Activated naive CD4-positive, alpha-beta T cell (primary cell): ENCODE measurements at places on chromosomes 13 and 19.

- peak; percentile 63 for DNase-seq
Observed at GRCh38 chr19:51473009-51473707, 5.2 kb upstream of the CEACAM18 start.

GRCh38 chr13:57675526-57675925, 44.0 kb downstream of the PCDH17 start:
- no peak for DNase-seq

DNA sequence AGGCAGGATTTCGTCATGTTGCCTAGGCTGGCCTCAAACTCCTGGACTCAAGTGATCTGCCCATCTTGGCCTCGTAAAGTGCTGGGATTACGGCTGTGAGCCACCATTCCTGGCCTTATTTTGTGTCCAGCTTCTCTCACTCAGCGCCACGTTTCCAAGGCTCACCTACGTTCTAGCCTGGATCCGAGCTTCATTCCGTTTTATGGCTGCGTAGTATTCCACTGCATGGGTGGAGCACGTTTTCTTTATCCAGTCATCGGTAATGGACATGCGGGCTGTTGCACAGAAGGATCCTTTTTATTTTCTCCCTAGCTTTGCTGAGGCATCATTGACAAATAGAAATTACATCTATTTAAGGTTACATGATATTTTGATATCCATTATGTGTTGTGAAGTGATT, 16.6 kb downstream of the ADGRL1 start:
- DNase-seq: no peak

- no peak for DNase-seq
Observed at GRCh38 chr13:66634384-66634783, 595.8 kb downstream of the PCDH9 start.

DNA sequence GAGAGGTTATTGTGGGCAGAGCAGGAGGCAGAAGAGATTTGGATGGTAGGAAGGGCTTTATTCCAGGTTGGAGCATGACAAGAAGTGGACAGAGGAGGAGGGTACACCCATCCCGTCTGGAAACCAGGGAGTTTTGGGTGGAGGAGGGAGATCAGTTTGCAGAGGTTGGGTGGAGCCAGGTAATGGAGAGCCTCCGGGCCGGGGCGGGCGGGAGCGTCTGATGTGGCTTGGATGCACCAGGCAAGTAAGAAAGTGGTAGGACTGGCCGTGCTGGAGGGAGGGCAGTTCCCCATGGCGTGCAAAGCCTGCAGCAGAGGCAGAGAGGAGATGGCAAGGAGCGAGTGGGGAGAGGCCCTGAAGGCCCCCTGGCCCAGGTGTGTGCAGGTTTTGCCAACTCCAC, 10.9 kb downstream of the IGFLR1 start:
- no peak for DNase-seq

- DNase-seq: no peak
Observed at GRCh38 chr19:18193388-18194180, 566 bp downstream of the MPV17L2 start.

DNA sequence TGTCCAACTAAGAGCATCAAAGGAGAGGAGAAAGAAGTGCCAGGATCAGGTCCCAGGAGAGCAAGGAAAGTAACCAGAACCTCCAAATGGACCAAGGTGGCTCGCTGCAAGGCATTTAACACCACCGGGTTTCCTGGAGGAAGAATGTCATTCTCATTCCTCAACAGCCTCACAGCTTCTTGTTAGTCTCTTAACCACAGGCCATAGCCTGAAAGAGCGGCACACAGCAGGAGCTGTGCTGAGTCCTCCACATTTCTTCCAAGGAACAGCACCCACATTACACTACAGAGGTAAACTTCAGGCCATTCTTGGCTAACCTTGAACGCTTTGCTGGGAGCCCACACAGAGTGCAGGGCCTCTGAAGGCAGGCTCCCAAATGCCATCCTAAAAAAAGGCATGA, 23.6 kb downstream of the DOCK9 start:
- DNase-seq: no peak

DNA sequence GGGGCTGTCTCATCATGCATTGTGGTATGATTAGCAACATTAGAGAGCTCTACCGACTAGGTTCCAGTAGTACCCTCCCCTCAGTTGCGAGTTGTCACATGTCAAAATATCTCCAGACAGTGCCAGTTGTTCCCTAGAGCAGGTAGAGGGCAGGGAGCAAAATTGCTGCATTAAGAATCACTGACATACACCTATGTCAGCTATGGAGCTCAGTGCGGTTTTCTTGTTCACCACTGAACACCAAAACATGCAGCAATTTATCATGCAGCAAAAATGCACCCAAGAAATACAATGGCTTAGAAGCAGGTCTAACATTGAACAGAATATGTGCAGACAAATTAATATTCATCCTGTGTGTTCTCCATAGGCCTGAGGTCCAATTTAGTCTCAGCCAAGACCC, 186.9 kb upstream of the STARD13 start:
- DNase-seq: no peak

DNA sequence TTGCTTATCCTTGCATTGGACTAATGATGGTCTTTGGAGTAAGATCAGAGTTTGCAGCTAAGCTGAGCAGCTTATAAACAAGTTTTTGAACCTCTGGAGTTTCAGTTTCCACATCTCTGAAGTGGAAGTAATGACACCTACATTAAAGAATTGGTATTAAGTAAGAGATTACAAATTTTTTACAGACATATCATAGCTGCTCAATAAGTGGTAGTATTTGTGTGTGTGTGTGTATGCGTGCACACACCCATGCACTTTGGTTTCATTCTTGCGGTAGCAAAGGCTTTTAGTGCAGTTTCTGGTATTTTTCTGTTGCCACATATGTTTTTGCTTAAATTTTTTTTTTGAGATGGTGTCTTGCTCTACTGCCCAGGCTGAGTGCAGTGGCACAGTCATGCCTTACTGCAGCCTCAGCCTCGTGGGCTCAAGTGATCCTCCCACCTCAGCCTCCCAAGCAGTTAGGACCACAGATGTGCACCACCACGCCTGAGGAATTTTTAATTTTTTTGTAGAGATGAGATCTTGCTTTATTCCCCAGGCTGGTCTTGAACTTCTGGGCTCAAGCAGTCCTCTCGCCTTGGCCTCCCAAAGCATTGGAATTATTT, 4.5 kb downstream of the NAA16 start:
- DNase-seq: no peak

DNA sequence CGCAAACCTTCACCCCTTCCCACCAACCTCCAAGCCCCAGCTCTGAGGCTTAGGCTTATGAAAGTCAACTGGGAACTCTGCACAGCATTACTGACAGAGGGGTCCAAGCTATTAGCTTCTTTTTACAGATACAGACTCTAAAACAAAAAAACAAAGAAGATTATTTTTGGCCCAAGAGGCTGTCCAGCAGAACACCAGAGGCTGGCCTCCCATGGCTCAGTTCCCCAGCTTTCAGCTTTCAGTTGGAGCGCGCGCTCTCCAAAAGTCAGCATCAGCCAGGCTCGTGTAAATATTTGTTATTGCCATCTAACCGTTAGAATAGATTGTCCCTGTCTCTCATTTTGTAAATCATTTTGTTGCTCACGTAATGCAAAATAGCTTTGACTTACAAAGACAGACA, 58.4 kb downstream of the ZIC5 start:
- no peak for DNase-seq

GRCh38 chr19:7292950-7293761, 1.1 kb downstream of the INSR start:
- no peak for DNase-seq

DNA sequence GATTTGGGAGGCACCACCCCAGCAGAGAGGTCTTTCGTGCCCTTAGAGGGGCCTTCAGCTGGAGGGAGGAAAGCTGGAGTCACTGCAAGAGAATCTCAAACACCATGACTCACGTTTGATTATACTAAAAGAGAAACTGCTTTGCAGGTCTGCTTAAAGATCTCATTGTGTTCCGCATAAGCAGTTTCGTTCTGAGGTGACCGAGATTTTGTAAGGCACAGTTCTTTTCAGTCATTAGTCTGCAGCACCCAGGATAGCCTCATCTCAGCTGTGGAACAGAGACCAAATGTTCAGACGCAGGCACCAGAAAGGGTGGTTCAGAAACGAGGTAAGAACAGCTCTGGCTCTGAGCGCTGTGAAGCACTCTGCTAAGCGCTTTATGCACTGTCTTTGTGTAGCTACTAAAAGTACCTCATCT, 71.2 kb upstream of the GTF3A start:
- no peak for DNase-seq

- no peak for DNase-seq
Observed at GRCh38 chr13:113411216-113412023, 41.9 kb downstream of the ADPRHL1 start.

GRCh38 chr13:77391475-77391874, 64.6 kb upstream of the MYCBP2 start:
- no peak for DNase-seq

DNA sequence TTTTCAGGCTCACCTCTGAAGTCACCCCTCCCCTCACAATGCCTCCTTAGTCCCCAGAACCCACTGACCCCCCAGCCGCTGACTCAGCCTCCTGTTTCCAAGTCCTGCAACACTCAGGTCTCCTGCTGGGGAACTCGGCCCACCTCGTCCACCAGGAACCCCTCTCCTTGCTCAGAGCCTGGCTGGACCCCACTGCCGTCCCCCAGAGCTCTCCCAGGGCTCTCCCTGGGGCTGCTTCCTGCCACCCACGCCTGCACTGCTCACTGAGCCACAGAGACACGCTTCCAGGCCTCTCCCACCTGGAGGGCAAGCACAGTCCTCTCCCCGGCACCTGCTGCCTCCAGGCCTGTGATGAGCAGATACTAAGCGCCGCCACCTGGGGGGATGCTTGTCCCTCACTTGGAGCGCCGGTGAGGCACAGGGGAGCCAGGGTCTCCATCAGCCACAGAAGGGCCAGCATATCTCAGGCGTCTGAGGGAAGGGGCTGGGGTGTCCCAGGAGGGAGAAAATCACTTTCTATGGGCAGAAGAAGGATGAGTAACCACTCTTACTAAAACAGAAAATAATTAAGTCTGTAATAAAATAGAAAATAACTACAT, 53.8 kb downstream of the KLF2 start:
- DNase-seq: no peak
